Stimulated activated CD4-positive, alpha-beta T cell treated with anti-CD3 and anti-CD28 coated beads, TNF-alpha, amount 100 ng/mL, for 48 hours (primary cell): ENCODE measurements at places on chromosomes 11 and 22.

GRCh38 chr11:1381793-1382425 lies 7.8 kb upstream of the BRSK2 start:
- DNase-seq: no peak

DNA sequence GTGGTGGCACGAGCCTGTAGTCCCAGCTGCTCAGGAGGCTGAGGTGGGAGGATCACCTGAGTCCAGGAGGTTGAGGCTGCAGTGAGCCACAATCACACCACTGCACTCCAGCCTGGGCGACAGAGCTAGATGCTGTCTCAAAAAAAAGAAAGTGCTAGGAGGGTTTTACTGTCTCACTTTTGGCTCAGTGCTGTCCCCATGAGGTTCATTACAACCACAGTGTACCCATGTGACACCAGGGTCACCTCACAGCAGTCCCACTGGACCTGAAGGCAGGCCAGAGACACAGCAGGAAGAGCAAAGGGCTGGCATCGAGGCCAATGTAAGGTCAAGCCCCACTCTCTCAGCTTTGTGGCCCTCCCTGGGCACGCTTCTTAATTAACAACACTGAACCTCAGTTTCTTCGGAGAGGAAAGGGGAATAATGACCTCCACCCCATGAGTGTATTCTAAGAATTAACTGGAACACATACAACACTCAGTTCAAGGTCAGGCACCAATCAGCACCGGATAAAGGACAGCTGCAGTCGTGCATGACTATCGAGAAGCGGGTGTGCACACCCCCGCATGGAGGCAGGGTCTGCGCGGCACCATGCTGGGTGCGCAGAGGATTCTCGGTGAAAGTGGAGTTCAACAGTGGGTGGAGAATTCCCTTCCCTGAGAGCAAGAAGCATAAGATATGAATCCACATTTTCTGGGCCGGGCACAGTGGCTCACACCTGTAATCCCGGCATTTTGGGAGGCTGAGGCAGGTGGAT lies 30.9 kb upstream of the BAIAP2L2 start:
- DNase-seq: no peak

GRCh38 chr11:4704054-4704789 lies at the start of gene MMP26:
Gene MMP26 (plus strand): TSS chr11:4704784.
- DNase-seq: no peak

DNA sequence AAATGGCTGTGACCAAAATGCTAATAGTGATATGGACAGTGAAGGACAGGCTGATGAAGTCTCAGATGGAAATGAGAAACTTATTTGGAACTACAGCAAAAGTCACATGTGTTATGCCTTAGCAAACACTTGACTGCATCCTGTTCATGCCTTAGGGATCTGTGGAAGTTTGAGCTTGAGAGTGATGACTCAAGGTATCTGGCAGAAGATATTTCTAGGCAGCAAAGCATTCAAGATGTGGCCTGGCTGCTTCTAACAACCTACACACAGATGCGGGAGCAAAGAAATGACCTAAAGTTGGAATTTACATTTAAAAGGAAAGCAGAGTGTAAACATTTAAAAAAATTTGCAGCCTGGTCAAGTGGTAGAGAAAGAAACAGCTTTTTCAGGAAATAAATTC lies 28.1 kb upstream of the CD81 start:
- no peak for DNase-seq

GRCh38 chr11:118267486-118267885 lies 3.4 kb upstream of the MPZL2 start:
- DNase-seq: no peak

DNA sequence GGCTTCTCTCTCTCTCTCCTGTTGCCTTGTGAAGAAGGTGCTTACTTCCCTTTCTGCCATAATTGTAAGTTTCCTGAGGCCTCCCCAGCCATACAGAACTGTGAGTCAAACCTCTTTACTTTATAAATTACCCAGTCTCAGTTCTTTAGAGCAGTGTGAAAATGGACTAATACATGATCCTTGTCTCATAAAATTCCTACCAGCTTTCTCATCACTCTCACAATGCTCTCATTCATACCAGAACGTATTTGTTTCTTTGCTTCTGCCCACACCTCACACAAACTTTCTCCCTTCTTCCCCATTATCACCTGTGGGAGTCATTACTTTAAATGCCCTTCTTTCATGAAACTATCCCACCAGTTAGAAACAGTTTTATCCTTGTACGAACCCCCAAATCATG lies 62.7 kb upstream of the ARHGAP42 start:
- DNase-seq: no peak

- DNase-seq: no peak
These were observed 238.3 kb downstream of the CTTN start for GRCh38 chr11:70636659-70637058.

- no peak for DNase-seq
These were observed 58.3 kb downstream of the SIK3 start for GRCh38 chr11:117039900-117040299.

DNA sequence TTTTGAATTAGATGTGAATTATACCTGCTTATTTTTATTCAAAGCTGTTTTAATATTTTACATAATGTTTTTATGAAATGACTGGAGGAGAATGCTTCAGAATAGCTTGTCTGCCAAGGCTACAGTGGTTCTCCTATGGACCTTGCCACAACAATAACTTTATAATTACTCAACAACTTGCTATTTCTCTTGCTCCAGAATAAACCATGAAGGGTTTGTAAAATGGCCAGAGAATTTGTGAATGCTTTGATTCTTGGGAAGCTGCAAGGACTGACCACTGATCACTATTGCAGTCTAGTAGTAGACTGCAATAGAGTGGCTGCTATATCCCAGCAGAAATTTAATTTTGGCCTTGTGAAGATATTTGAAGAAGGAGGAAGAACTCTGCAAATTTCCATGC lies 199.7 kb downstream of the FAT3 start:
- no peak for DNase-seq

DNA sequence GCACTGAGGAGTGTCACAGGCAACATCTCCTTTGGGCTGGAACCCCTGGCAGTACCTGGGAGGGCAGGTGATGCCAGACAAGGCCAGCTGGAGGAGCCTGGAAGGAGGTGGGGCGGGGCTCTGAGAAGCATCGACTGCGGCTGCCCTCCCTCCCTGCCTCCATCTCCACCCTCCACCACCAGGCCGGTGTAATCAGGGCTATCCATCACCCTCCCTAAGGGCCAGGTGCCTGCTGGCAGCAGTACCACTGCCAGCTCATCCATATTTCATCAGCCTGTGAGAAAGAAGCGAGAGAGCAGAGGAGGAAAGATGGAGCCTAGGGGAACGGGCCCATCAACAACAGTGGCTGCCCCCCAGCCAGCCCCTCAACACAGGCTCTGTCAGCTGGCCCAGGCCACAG lies 51.4 kb upstream of the RASD2 start:
- DNase-seq: no peak

DNA sequence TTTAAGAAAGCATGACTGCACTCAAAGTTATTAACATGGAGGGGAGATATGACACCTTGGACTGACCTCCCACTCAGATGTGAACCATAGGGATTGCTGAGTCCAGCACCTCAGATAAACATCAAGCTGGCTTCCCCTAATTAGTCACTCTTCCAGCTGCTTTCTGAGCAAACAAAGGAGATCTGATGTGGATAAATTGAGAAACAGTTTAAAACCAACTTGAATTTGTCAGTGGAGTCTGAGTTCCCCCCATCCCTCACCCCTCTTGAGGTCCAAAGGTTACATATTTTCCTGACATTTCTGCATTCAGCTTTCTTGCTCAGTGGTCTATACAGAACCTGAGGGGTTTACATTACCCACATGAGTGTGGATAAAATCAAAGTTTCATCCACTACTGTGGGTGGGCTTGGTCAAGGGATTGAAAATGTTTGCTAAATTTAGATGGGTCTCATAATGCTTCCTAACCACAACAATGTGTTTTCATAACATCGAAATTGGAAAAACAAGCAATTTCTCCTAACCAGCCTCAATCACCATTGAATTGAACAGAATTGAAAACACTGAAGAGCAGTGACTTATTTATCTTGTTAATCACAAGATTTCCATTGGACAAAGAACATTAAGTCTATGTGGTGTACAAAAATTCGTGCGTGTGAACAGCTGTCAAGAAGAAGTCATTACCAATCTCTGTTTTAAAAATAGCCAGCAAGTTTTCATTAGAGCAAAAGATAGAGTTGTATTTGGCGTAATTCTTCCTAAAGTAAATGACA lies 292.3 kb downstream of the METTL15 start:
- DNase-seq: no peak

GRCh38 chr11:41675205-41675604 lies 215.8 kb upstream of the LRRC4C start:
- no peak for DNase-seq

- DNase-seq: no peak
These were observed 105.0 kb upstream of the SESN3 start for GRCh38 chr11:95335989-95336388.

DNA sequence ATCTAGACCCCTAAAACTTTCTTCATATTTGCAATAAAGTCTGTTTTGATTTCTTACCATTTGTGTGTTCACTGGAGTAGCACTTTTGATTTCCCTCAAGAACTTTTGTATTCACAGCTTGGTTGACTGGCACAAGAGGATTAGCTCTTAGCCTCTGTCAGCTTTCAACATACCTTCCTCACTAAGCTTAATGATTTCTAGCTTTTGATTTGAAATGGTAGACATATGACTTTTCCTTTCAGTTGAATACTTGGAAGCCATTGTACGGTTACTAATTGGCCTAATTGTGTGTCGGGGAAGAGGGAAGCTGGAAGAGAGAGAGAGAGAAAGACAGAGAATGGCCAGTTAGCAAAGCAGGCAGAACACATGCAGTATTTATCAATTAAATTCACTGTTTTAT lies 180.5 kb downstream of the ARHGAP42 start:
- no peak for DNase-seq

DNA sequence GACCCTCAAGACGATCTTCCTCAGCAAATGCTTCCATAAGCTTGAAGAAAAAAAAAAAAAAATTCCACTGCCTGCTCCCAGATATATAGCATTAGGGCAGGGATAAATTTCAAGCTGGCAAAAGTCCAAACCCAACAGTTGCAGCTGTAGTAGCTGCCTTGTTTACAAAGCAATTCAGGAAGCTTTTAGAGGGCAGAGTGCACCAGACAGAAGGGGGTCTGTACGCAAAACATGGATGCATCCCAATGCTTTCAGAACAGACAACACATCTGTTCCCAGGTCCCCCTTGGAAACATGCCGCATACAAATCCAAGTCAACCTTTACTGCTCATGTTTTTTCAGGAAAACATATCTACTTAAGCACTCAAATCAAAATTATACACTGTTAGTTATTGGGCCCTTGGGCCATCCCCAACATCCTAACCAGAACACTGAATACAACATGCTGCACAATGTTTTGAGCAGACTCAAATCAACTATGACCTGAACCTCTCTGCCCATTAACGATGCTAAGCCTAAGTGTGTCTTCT lies 94.5 kb downstream of the CADM1 start:
- no peak for DNase-seq

DNA sequence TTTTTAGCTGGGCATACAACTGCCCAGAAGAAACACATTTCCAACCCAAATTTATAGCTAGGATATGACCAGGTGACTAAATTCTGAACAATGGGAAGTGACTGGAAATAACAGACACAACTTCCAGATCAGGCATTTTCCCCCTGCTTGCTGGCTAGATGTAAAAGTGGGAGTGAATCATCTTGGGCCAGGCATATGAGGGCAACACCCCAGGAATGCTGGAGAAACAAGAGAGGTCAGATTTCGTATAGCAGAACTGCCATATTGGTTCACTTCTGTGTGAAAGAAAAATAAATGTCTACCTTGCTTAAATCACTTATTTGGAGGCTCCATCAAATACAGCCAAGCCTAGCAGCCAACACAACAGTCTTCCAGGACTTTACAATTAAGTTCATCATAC lies 7.4 kb downstream of the ATL3 start:
- no peak for DNase-seq

DNA sequence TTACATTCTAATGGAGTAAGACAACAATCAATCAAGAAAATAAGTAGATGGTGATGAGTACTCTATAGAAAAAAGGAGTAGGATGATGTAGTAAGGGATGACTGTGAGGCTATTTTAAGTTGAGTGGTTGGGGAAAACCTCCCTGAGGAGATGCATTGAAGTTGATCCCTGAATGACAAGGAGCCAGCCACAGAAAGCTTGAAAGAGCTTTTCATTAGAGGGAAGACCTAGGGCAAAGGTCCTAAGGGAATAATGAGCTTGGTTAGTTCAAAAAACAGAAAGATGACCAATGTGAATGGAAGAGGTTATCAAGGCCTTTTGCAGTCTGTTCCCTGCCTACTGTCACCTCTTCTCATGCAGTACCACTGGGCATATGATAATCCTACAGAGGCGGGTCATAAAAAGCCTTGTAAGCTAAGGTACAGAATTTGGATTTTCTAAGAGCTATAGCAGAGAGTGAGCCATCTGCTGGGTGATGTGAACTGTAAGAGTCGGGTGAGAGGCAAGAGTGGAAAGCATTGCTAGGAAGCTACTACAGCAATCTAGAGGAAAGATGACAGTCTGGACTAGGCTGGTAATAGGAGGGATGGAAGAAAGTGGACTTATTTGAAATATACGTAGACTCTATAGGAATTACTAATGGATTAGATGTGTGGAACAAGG lies 3.1 kb downstream of the PPP2R1B start:
- no peak for DNase-seq

- no peak for DNase-seq
These were observed 1.1 kb downstream of the NLRP6 start for GRCh38 chr11:279040-279965.

DNA sequence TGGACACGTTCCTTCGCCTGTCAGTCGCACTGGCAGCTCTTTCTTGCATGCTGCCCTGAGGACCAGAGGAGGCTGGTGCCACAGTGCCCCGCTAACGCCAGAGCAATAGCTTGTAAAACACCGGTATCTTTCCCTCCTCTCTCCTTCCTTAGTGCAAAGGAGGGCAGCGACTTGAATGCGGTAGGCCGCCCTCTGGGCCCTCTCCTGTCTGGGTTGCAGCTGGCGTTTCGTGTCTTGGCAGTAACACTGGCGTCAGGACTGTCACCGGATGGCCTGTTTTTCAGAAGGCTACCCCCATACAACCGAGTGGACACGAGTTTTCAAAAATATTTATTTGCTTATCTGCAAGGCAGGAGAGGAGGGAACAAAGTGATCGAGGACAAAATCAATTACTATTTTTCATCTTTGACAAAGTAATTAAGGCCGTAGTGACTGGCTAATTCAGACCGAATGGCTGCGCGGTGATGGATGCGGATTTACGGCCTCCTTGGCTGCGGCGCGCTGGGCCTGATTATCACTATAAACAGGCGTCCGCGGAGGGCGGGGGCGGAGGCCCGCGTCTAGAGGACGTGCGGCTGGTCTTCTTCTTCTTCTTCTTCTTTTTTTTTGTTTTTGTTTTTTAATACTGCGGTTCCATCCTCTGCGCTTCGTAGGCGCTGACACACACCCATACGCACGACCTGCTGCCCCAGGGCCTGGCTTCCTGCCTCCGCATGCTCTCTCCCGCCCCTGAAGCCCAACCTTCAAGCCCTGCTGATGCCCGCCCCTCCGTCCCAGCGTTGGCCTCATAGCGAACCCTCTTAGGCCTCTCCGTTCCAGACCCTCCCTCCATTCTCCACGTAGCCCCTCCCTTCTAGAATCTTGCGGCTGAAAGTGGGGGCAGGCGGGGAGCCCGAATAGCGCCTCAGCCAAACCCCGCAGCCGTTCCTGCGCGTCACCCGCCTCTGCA lies 2.9 kb upstream of the SLC6A5 start:
- no peak for DNase-seq

- no peak for DNase-seq
These were observed 1.7 kb downstream of the BRMS1 start for GRCh38 chr11:66343176-66343575.
